SHP77 (cell line): ENCODE measurements at places on chromosomes 7 and 10.

DNA sequence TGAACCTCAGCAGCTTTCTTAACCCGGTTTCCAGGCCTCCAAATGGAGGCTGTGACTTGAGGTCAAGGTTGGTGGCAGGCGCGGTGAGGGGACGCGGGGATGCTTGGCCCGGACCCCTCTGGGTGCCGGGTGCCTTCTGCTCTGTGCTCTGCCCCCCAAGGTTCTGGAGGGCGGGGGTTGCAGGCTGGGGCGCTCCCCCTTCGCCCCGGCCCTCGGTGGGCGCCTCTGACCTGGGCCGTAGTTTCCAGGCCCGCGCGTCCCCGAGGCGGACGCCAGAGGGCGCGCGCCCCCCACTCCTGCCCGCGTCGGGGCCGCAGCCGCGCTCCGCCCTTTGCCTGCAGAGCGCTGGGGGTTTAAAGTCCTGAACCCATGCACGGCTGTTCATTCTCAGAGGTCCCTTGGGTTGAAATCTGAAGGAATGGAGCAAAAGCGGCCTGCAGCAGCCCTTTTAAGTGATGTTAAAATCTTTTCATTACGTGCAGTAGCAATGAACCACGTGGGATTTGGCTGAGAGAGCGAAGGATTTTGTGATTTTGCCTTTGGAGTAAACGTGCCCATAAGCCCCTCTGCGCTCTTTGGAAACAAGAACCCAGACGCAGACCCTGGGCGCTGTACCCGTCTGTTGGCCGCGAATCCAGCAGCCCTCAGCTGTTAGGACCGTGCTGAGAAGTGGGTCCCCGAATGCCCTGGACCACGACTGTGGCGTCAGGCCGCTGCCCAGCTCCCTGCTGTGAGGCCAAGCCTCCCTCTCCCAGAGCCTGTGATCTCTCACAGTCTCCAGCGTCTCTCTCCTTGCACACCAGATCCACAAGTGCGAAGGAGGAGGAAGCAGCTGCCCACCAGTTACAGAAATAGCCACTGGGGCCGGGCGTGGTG, 135.0 kb downstream of the ACTR3B start:
- no peak for DNase-seq

GRCh38 chr7:94296881-94297280, 97.8 kb upstream of the COL1A2 start:
- no peak for DNase-seq

DNA sequence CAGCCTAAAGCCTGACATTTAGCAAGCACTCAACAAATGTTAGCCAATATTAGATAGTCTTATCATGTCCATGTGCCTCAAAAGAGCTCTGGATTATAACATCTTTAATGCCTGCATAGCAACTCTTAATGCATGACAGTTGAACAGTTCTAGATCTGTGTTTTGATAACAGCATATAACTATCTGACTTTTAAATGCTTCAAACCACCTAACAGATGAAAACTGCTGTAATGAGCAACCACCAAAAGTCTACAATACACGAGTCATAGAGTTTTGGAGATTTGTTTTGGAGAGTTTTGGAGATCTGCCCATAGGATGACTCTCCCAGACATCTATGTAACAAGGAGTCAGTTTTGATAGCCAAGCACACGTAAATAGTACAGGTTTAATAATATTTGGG, 227.3 kb downstream of the TWIST1 start:
- no peak for DNase-seq

DNA sequence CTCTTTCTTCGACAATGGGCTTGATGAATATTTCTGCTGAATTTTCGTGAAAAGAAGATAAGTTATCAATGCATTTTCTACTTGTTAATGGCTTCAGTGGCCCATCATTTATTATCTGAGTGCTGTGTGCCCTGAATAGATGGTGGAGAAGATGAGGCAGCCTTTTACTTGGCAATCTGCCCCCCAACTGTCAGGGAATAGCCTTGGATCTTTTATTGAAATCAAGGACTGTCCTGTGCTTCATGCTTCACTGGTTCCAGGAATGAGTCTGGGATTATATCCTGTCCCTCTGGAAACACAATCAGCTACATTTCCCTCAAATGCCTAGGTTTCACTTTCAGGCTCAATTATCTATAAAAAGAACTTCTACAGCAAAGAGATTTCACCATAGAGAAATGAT, 75.9 kb upstream of the NXPH1 start:
- no peak for DNase-seq

GRCh38 chr7:69402696-69403095, 195.6 kb upstream of the AUTS2 start:
- DNase-seq: no peak

- no peak for DNase-seq
These were observed 40.2 kb upstream of the PROSER2 start for GRCh38 chr10:11782793-11783557.

DNA sequence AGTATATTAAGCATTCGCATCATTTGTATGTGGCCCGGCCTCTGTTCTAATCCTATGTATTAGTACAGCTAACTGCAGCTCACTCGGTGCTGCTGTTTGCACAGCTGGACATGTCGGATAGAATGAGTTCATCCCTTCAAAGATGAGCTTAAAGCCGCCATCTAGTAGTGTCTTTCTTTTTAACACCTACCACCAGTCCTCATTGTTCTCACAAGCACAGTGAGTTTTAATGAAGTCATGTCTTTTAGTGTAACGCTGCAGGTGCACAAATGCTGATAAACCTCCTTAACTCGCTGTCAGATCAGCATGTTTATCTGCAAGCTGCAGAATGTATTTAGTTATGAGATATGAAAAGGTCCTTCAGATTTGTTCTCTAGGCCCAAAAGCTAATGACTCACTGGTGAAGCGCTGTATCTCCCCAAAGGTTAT, 247.5 kb downstream of the MTERF1 start:
- peak; percentile 85 for DNase-seq

GRCh38 chr10:132111871-132112341, 46.2 kb downstream of the JAKMIP3 start:
- DNase-seq: no peak

DNA sequence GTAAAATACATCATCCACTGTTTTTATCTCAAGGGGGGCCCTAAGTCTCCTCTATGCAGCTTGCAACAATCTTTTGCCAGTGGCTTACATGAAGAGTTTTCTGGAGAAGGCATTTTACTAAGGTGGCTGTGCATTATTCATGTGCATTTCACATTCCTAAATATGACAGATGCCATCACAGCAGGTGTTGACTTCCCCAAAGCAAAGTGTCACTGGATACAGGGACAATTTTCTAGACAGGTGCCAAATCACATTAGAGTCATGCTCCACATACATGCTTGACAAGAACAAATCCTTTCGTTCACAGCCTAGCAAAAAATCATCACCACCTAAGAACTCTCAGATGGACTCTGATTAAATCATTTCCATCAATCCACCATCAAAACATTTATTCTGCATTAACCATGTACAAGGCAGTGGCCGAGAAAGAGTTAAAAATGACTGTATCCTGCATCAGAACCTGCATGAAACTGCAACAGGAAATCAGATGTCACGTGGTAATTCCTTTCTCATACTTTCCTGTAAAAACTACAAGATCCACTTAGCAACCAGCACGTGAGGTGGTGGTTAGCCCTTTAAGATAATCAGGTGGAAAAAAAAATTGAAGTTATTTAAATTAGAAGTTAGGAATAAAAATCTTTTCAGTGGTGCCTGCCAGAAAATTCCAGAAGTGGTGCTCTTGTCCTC, 88.2 kb upstream of the AFAP1L2 start:
- DNase-seq: no peak

GRCh38 chr10:14087566-14087965, 243.2 kb downstream of the FRMD4A start:
- DNase-seq: no peak

DNA sequence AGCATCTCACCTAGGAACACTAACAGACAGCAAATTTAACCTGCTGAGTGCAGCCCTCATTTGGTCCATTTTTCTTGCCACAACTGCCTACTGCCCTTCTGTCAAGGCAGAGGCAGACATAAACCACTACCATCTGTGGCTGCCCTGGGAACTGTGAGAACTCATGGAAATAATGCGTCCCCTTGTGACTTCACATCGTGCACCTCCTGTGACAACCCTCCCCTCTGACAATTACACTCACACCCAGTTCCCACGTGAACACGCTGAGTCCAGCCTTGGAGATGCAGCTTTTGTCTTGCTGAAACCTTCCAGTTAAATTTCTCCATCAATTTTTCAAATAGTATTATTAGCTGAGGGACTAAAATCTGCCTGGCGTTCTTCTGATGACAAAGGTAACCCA, 193.1 kb upstream of the KLF14 start:
- no peak for DNase-seq

GRCh38 chr7:140082770-140083169, 20.0 kb upstream of the PARP12 start:
- no peak for DNase-seq

DNA sequence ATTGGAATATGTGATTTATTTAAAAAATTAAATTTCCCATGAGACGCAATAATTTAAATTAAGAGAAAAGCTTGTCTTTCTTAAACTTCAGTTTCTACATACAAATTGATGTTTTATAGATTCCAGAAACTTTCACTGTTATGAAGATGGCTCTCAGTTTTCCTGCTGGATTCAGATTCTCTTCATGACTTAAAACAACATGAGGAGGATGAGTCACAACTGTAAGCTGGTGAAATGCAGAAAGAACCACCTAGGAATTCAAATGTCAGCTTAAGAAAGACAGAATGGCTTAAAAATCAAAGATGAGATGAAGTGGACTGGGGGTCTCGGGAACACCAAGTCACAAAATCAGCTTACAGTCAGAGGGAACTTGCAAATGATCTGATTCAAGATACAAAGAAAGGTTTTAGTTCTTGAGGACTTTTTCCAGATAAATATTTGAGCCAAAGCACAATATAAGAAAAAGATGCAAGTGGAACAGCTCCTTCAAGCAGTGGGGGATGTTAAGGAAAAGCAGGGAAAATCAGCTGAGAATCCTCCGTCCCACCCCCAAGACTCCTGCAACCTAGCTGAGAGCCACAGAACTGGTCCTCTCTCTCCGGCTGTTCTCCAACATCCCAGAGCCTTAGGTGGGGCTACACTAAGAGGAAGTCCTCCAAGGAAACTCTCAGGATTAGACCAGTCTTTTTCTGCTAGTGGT, 279.8 kb downstream of the KCNMA1 start:
- DNase-seq: no peak

GRCh38 chr7:45235905-45236304, 78.3 kb downstream of the RAMP3 start:
- no peak for DNase-seq

GRCh38 chr7:134811765-134812164, 32.3 kb downstream of the CALD1 start:
- no peak for DNase-seq

- DNase-seq: no peak
These were observed 310.4 kb downstream of the EXOC4 start for GRCh38 chr7:133563251-133563650.

GRCh38 chr10:10772411-10772810, 245.3 kb upstream of the CELF2 start:
- no peak for DNase-seq

- DNase-seq: no peak
These were observed 86.3 kb downstream of the ALOX5 start for GRCh38 chr10:45460235-45460878.

DNA sequence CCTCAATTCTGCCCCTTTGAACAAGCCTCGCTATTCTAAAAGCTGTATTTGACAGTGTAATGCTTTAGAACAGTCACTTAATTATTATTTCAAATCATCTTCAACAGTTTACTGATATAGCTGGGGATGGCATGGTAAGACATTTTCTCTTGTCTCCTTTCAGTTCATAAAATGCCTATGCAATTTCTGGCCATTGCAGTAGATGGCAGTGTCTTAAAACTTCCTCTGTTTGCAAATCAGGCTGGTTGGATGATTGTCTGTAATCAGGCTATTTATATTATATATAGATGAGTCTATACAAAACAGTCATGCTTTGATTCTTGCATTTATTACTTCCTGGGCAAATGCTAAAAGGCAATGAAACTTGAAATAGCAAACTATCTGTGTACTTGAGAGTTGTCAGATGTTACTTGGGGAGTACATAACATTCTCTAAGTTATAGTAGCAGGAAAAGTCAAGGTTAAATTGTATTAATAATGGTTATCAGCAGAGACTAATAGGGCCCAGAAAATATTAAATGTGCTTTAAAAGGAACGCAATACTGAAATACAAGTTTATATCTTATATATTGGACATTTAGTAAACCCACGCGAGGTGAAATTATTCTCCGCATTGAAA, 55.5 kb upstream of the LHFPL3 start:
- DNase-seq: peak; percentile 37

- DNase-seq: no peak
These were observed 32.0 kb upstream of the PSAP start for GRCh38 chr10:71882813-71883659.

GRCh38 chr10:100334762-100335161, 4.7 kb upstream of the PKD2L1 start:
- no peak for DNase-seq

- DNase-seq: no peak
These were observed 44.6 kb downstream of the PHTF2 start for GRCh38 chr7:77843194-77843593.

DNA sequence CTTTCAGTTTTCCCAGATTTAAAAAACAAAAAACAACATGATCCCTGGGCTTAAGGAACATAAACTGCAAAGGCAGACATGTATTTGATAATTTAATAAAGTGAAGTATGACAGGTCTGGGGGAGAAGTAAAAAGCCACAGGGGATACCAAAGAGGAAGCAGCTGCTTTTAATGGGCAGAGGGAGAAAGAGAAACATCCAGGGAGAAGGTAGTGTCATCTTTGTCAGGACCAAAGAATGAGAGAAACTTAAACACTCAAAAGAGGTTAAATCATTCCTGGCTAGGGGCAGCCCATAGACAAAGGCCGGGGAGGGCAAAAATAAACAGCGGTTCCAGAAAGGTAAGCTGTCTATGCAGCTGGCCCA, 94.5 kb downstream of the GRB10 start:
- DNase-seq: no peak

DNA sequence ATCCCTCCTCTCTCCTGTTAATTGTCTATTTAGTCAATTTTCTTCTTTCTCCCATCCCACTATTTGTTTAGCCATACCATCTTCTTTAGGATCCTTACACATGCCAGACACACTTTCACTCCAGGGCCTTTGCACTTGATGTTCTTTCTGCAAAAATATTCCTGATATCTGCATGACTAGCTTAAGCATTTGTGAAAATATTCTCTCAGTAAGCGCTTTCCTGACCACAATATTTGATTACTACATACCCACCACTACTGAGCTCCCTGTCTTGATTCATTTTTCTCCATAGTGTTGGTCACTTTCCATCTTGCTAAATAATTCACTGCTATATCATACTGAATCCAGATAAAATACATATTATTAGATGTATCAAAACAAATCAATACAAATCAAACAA, 75.1 kb downstream of the SEMA3D start:
- DNase-seq: no peak

DNA sequence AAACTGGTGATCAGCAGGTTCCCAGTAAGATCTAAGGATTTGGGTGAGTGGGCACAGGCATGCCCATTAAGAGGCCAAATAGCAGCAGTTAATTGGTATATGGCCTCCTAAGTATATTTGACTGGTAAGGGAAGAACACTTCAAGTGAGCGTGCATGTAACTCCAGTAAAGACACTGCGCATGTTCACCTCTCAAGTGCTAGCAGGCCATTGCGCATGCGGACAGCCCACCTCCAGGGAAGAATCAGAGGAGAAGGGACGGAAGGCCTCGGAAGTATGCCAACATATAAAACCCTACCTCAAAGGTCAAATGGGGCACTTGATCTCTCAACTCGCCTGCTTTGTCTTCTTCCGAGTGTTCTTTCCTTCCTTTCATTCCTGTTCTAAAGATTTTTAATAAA, 118.0 kb downstream of the ARL5B start:
- DNase-seq: no peak
